Posterior cingulate gyrus (tissue), 11 donors: ENCODE measurements at places on chromosomes 6 and 20.
A peak's percentile ranks its signal among the peaks of the same experiment; 100 is the strongest.

DNA sequence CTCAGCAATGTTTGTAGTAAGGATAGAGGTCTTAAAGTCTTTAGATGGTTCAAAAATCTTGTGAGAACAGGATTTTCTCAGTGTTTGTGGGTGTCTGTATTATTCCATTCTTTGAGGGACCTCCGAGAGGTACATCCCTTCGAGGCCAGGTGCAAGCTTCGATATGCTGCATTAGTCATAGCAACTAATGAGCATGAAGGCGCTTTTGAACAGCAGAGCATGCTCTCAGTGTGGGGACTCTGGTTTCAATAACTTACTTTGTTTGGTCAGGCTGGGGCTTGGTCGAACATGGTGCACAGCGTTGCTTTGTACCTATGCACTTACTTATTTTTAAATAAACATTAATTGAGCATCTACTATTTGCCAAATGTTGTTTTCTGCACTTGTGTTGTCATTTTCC lies 297.9 kb downstream of the CLIC5 start:
- no peak for DNase-seq

DNA sequence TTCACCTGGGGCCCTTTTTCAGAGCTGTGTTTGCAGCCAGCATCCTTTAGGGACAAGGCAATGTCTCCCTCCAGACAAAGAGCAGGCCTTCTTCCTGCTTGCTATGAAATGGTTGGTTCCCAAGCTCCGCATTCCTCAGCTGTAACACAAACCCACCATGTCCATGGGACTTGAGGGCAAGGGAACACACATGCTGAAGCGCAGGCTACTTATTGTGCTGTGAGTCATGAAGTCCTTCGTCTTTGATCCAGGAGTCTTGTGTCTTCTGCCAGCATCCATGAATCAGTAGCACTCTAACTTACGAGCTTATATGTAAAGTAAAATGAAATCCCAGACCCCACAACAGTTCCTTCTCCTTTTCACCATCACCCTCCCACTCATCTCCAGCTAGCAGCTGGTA lies 59.0 kb downstream of the ANKRD60 start:
- DNase-seq, result no peak

GRCh38 chr6:119256978-119257462 lies 92.5 kb downstream of the MAN1A1 start:
- no peak for DNase-seq

DNA sequence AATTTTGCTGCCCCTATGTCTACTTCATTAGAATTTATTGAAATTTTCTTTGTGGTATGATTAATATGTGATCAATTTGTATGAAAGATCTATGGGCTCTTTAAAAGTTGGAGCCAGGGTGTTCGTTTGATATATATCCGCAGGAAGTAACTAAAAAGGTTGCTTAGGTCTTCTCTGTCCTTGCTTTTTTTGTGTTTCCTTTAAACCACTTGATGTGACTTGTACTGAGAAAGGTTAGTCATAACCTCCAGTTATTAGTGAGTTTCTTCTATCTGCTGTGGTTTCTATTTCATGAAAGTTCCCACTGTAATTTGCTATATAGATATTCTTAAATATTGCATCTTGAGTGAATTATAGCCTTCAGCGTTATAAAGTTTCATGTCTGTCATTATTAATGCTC lies 585.3 kb upstream of the ARID1B start:
- no peak for DNase-seq

GRCh38 chr6:41635365-41635764 lies 2.9 kb upstream of the MDFI start:
- no peak for DNase-seq

DNA sequence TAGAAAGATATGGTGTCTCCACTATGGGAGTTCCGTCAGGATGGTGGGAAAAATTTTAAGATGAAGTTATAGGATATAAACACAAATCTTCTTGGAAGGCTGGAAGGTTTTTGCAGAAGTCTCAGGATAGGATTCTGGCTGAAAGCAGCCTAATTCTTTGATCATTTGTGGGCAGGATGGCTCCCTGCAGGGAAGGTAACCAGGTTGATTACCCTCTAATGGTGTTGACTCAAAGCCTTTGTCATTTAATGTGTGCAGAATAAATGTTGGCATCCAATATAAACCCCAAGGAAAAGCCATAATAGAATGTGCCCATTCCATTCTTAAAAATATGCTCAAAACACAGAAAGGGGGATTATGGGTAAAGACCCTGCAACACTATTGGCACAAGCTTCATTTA lies 204.3 kb downstream of the EPM2A start:
- DNase-seq, result no peak

DNA sequence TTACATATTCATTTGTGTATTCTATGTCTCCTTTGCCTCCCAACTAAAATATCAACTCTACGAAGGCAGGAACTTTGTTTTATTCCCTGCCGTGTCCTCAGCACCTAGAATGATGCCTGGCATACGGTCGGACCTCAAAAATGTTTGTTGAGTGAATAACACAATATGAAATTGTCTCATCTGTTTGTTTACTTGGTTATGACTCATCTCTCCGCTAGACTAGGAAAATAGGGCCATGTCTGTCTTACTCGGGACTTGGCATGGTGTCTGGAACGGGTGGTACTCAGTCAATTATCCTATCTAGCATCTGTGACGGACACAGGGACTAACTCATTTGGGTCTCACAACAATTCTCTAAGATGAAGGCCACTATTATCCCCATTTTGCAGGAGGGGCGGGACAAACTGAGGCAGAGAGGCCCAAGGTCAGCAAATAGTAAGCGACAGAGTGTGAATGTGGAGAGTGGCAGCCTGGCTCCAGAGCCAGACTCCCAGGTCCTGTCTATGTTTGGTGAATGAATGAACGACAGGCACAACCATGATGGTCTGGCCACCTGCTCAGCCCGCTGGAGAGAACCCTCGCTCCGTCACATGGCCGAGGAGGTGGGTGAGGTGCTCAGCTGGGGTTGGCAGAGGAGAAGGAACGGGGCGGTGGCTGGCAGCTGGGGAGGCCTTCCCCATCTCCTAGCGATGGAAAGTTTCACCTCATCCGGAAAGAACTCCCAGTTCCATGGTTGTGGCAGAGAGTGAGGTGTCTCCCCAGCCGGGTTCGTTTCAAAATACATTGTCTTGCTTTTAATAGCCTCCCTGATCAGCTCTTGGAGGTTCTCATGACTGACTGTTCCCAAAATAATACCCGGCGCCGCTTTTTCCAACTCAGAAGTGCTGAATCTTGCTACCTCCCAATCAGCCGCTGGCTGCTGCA lies 27.6 kb upstream of the NFATC2 start:
- no peak for DNase-seq

DNA sequence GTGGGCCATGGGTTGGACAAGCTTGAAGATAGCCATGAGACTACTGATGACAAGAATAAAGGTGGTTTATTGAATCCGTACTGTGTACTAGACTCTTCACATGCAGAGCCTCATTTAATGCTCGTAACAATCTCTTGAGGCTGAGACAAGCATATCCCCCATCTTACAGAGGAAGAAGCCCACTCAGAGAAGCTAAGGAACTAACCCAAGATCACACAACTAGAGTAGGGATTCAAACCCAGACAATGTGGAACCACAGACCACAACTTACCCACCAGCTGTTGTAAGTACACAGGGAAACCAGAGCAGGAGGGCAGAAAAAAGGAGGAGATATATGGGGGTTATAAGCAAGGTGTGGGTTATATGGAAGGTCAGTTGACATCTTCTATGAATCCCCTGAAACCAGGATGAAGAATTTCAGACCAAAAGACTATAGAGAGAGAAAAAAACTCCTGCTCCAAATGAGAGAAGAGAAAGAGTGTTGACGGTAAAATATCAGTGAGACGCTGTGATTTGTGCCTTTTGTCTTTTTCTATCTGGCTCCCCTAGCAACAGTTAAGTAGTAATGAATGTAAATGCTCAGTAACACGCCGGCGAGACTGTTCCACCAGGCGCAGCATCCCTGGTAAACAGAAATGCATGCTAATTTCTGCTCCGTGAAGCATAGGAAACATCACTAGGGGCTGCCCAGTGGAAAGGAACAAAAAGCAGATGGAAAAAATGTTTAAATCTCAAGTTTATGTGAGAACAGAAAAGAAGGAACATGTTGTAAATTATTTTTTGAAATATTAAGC lies 80.1 kb upstream of the SLC22A16 start:
- DNase-seq, result no peak

- no peak for DNase-seq
Observed at GRCh38 chr20:24953209-24953575, 4.1 kb downstream of the CST7 start.

DNA sequence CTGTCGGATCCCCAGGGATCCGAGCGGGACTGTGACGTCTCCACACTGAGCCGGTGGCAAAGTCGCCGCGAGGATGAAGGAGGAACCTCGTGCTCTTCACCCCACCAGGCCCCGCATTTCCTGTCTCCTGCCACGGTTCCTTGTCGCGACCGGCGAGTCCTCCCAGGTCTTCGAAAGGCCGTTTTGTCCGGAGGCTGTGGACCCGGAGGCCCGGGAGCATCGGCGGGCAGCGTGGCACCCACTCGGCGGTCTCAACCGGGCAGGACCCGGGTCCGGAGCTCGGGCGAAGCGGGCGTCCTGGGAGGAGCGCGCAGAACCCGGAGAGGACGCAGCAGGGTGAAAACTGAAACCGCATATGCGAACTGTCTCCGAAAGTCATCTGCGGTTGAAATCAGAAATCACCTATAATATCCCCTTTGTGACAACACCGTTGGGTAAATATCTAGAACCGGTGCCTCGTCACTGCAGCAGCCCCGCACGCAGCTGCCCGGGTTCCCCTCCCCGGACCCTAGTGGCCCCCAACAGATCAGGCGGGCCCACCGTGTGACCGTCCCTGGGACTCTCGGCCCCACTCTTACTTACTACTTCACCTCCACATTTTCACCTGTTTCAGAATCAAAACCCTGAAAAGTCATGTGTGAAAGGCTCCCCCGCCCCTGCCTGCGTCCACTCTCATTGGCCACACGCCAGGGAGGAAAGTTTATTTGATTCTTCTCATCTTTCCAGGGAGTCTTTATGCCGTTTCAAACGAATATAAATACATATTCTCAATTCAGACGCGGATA lies 3.1 kb upstream of the ULBP2 start:
- no peak for DNase-seq

GRCh38 chr6:32082478-32082877 lies 26.7 kb downstream of the TNXB start:
- no peak for DNase-seq

DNA sequence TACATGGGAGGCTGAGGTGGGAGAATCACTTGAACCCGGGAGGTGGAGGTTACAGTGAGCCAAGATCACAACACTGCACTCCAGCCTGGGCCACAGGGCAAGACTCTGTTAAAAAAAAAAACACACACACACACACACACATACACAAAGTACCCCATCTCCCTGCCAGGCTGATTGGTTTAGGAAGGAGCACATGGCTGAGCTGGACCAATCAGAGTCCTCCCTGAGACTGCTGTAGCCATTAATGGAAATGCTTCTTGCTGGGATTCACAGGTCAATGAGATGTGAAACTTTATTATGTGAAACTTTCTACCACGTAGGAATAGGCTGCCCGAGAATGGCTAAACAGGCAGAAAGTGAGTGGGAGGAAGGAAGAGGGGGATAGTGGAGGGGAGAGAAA lies 2.9 kb downstream of the TREM1 start:
- DNase-seq, result no peak

DNA sequence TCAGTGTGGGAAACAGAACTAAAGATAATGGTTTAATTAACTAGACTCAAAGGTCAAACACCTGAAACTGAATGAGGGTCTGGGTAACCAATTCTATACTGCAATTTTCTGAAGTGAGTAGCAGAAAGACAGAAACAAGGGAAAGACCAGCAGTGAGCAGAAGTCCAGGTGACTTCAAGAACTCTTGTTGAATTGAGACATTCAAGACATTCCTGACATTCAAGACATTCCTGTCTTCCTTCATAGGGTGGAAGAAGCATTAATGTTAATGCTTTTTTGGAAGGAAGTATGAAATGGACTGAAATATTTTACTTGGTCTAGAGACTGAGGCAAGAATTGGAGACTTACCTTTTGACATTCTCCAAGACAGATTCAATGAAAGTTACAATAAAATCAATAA lies 529.9 kb upstream of the MMS22L start:
- DNase-seq, result no peak

- DNase-seq, result no peak
Observed at GRCh38 chr20:8809107-8809953, 259.6 kb upstream of the PLCB4 start.

GRCh38 chr6:160010067-160010466 lies 41.2 kb downstream of the IGF2R start:
- no peak for DNase-seq

DNA sequence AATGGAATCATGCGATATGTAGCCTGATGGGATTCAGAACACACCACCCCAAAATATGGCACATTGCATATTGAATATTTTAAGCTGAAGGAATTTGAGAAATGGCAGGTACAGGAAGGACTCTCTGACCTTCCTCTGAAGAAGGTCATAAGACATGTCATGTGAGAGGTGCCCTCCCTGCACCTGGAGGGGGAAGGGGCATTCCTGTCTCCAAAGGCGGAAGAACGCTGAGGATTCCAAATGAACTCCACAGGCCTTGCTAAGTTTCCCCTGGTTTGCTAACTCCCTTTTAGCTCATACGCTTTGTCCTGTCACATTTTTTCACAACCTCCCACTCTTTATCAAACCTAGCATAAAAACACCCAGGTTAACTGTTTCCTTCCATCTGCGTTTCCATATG lies 347.8 kb downstream of the CDKAL1 start:
- DNase-seq, result no peak

DNA sequence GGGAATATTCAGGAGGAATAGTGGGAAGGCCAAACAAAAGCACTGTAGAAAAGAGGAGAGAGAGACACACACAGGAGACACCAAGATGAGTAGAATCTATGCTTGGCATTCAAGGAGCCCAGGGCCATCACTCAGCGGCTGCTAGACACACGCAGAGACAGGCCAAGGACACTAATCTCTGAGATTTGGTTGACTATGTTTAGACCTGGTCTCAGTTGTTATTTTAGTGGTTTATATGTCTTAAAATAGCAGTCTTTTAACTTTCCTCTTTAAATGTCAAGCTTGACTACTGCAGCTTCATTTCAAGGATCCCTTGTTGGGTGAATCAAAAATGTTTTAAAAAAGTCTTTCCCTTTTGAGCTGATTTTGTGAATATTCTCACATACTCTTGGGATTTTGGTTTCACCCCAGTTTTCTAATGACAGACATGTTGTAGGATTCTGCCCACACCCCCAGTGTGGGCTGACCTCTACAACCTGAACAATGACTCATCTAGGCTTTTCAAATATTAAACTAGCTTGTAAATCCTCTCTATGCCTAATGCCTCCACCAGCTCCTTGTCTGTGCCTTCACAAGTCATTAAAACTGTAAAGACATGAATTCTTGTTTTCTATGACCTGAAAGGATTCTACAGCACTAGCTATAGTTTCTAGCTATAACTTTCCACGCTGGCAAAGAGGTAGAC lies 142.7 kb upstream of the EXOC2 start:
- DNase-seq, result no peak

DNA sequence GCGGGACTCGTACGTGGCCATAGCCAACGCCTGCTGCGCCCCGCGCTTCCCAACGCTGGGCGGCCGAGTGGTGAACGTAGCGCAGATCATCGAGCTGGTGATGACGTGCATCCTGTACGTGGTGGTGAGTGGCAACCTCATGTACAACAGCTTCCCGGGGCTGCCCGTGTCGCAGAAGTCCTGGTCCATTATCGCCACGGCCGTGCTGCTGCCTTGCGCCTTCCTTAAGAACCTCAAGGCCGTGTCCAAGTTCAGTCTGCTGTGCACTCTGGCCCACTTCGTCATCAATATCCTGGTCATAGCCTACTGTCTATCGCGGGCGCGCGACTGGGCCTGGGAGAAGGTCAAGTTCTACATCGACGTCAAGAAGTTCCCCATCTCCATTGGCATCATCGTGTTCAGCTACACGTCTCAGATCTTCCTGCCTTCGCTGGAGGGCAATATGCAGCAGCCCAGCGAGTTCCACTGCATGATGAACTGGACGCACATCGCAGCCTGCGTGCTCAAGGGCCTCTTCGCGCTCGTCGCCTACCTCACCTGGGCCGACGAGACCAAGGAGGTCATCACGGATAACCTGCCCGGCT lies 3.4 kb downstream of the SLC32A1 start:
- peak; percentile 80 for DNase-seq
